Aorta (tissue), 5 donors: ENCODE measurements at places on chromosomes 7 and 10. TPM values are rescaled to one million over a fixed set of nuclear protein-coding genes. Genes with fewer than 3 reads are reported as not detected.

The LIPK gene
- polyA plus RNA-seq: not detected

The HYAL4 gene
- polyA plus RNA-seq: not detected

The CTAGE4 gene
- 2.0 TPM for polyA plus RNA-seq

The CCDC3 gene
- 46.5 TPM for polyA plus RNA-seq

The MBL2 gene
- not detected for polyA plus RNA-seq

The FAM221A gene
- polyA plus RNA-seq: 9.8 TPM

The MAT1A gene
- polyA plus RNA-seq: not detected

The CYREN gene
- 26.0 TPM for polyA plus RNA-seq

The MSMB gene
- polyA plus RNA-seq: not detected

The PDE1C gene
- polyA plus RNA-seq: 2.6 TPM
